CD4-positive, alpha-beta T cell treated with Interleukin-15 for 4 hours (primary cell): ENCODE measurements at places on chromosomes 16 and 17.

DNA sequence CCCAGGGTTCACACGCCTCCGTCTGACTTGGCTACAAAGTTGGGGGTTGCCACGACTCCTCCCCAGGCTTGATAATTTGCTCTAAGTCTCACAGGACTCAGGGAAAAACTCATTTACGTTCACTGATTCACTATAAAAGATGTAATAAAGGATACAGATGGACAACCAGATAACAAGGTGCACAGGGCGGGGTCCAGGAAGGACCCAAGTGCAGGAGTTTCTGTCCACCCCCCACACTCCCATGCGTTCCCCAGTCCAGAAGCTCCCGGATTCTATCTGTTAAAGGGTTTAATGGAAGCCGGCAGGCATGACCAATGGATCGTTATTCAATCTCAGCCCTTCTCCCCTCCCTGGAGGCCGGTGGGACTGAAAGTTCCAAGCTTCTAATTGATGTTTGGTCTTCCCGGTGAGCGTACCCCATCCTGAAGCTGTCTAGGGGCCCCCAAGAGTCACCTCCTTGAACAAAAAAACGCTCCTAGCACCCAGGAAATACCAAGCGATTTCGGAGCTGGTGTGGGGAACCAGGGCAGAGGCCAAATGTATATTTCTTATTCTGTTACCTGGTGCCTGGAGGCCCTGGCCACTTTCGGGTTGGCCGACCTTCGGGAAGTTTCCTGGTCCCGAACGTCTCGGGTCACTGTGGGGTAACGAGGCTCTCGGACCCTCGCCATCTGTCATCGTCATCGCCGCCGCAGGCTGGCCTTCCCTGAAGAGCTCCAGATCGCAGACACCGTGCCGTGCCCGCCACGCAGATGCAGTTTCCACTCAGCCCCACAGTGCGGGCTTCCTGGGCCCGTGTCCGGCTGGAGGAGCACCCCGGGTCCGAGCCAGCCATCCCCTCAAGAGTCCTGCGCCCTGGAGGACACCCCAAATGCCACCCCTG lies 13.5 kb upstream of the METRNL start:
- no peak for DNase-seq

DNA sequence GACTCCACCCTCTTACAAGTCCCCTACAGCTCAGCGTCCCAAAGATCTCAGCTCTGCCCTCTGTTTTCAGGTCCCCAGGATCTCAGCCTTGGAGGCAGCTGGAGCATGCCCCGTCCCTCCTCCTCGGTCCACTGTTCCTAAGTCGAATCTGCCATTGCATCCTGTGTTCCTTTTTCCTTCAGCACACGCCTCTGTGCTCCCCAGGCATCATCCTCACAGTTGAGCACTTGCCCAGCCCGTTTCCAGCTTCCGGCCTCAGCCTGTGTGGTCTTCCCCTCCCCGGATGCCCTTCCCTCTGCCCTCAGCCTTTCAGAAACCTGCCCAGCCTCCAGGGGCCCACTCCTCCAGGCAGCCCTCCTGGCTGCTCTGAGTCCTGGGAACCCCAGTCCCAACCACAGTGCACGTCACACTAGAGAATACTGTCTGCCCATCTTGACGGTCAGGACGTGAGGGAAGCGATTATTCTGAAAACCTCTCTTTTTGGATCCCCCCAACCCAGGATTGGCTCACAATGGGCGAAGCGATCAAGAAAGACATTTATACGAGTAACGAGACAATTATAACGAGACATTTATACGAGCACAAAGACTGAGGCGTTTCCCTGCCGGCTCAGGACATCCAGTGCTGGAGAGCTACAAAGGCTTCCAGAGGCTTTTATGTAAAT lies 41.4 kb downstream of the RPH3AL start:
- DNase-seq: no peak

DNA sequence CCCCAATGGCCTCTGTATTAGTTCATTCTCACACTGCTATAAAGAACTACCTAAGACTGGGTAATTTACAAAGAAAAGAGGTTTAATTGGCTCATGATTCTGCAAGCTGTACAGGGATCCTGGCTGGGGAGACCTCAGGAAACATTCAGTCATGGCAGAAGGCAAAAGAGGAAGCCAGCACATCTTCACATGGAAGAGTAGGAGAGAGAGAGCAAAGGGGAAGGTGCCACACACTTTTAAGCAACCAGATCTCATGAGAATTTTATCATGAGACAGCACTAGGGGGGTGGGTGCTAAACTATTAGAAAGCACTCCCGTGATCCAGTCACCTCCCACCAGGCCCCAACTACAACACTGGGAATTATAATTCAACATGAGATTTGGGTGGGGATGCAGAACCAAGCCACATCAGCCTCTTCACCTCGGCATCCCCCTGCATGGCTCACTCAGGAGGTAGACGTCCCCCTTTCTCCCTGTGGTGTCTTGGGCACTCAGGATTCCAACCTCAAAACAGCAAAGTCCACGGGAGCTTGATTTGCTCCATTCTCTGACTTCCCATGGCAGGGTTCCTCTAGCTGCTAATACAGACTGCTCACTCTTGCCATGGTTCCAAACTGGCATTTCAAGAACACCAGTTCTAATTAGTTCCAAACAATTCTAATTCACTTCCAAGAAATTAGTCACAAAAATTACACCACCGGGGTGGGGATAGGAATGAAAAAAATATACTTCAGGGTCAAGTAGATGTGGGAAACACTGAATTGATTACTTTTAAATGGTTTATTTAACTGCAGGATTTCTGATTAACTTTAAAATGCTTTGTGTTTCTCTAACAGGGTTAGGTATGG lies 203.8 kb upstream of the HSBP1 start:
- DNase-seq: no peak

GRCh38 chr17:57699751-57700219 lies 45.3 kb downstream of the CCDC182 start:
- no peak for DNase-seq

GRCh38 chr17:78997231-78997741 lies 12.3 kb downstream of the CANT1 start:
- DNase-seq: no peak

DNA sequence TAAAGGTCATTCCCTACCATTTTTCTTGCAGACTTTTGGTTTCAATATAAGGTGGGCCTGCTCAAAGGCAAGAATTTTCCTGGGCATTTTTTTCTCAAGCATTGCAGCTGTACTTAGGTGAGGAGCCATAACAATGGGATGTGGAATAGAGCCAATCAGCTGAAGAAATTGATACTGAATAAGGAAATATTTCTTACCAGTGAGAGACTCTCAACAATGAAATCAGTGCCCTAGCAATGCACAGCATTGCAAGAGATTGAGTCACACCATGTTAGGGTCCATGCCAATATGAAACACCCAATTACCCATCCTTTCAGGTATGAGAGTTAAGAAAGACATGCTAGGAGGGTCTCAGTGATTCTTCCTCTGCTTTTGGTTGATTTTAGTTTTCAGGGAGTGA lies 237.6 kb downstream of the SOX9 start:
- no peak for DNase-seq
